ENCODE measurements at places on chromosomes 11 and 22.

GRCh38 chr11:44759743-44760476 lies 33.1 kb downstream of the TSPAN18 start:
- no peak for DNase-seq

DNA sequence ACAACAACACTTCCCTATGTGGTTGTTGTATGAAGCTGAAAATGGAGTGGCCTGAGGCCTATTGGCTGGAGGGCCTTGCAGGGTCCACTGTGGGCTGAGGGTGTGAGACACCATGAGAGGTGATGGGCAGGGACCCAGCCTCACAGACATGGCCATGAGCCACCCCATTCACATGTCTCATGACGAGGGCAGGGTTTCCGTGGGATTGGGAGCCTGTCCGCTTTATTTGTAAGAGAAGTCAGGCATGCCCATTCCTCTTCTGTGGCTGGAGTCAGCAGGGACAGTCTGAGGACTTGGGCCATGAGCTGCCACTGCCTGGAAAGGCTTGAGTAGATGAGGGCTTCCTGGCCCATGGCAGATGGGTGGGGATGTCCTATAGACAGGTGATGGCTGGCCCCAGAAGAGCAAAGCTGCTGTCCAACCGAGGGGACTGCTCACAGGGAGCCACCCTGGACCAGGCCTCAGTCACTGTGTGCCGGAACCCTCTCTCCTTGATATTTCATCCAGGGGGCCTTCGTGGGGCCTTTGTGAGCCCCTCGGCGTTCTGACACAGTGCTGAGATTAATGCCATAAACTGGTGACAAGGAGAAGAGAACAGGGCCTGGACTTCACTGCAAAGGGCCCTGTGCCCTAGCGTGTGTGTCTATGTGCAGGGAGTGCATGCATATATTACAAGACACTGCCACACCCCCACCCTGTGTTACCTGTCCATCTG lies 971.9 kb downstream of the BRD1 start:
- DNase-seq, result no peak

DNA sequence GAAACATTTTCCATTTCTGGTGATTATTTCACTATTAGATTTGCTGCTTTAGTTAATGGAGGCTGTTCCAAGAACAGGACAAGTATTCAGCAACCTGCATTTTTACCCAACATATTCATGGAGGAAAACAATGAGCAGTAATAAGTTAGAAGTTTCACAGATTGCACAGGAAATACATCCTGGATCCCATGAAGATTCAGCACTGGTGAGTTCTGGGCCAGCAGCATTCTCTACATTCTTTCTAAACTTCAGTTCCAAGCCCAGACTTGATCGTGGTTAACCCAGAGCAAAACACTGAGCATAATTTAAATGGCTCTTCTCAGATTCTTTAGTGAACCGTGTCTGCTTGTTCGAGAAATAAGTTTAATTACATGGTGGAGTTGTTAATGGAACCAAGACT lies 3.8 kb downstream of the FJX1 start:
- DNase-seq, result no peak

GRCh38 chr11:77086521-77087472 lies 15.8 kb upstream of the OMP start:
- DNase-seq, result no peak

DNA sequence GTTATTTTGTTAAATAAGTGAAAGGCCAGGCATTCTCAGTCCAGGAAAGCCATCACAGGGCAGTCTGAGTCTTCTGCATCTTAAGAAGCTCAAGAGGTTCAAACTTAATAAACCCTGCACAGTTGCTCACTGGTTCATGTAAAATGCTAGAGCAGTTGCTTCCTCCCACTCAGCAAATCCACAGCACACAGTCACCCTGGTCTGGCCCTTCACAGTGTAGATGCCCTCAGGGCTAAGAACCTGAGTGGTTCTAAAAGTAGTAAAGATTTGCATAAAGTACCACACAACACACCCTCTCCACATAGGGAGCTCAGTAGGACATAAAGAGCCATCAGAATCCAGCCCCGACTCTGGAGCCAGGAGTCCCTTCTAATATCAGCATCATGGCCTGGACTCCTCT lies 58.7 kb downstream of the ZNF280B start:
- no peak for DNase-seq

DNA sequence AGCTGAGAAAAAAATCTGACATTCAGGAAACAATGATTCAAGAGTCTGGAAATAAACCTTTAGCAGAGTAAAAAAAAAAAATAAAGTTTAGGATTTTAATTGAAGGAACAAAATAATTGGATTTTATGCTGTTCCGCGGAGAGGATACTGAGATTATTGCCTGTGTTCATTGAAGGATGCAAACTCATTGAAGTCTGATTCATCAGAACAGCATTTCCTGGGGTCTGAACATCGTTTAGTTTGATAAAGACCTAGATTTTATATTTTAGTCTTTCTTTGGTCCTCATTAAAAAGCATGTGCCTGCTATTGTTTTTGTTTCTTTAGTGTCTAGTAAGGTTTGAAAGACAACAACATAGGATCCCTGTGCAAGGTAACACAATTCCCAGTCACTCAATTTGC lies 4.5 kb downstream of the TLCD5 start:
- no peak for DNase-seq

DNA sequence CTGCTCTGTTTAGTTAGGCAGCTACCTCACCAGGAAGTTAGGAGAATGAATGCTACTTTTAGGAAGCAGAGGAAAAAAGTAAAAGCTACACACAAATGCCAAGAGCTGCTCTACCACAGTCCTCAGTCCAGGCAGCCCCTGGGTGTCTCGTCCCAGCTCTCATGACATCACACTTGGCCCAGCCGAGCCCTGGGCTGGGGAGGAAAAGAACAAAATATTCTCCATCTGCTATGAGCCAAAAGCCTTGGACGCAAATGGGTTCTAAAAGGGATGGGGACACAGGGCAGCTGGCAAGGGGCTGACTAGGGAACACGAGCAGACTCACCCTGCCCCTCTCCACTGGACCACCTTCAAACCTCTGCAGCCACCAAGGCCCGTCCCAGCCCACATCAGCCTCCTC lies 26.1 kb downstream of the TMEM184B start:
- DNase-seq, result no peak

DNA sequence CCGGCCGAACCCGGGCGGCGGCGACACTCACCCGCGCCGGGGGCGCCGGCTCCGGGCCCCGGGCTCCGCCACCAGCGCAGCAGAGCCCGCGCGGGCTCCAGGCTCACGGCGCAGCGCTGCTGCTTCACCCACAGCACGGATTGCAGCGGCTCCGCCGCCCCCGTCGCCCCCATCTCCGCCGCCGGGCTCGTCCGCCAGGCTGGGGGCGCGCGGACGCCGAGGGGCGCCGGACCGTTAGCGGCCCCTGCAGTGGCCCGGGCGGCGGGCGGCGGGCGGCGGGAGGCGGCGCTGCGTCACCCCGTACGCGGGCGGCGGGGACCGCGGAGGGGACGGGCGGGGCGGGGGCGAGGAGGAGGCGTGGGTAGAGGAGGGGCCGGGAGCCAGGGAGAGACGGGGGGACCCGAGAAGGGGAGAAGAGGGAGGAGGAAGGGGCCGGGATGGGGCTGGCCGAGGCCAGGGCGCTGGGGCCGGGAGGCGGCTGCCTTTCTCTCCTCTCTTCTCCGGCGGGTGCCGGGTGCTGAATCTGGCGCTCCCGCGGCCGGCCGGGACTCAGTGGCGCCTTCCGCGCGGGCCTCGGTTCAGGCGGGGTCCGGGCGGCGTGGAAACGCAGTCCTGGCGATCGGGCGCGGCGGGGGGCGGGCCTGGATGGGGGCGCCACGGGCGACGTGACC lies at the start of gene CERK:
Gene CERK (minus strand): TSS at position 277 of the 671 bp plus-strand sequence. CDS start 104 bp downstream, at position 173.
- DNase-seq, result no peak

DNA sequence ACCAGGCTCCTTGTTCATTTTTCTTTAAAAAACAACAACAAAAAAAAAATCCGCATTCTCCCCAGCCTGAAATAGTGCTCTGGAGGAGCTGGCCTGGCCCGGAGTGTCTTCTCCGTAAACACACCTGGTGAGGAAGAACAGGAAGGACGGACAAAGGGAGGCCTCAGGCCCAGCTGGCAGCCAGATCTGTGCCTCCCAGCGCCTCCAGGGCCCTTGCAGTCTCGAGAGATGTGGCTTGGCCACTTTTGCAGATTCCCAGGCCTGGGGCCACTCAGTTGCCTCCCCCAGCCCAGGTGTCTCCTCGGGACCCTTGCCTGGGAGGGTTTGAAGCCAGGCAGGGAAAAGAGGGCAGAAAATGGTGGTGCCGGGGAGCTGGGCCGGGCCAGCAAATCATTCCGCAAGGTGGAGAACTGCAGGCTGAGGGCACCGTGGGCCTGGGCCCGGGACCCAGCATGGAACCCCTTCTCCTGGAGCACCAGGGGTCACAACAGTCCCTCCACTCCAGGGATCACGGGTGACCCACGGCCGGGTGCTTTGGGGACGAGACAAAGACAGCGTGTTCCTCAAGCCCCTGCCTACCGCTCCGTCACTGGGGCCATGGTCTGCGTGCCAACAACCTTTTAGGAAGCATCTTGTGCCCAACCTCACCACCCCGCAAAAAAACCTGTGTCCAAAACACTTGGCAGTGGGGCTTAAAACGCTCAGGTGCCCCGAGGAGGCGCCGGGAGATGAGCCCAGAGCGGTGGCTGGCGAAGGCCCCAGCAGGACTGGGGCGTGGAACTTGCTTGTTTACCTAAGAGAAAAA lies 67.1 kb upstream of the WNT7B start:
- DNase-seq, result no peak

- DNase-seq, result no peak
Measured at GRCh38 chr22:43200031-43200430, 13.1 kb upstream of the TTLL12 start.

DNA sequence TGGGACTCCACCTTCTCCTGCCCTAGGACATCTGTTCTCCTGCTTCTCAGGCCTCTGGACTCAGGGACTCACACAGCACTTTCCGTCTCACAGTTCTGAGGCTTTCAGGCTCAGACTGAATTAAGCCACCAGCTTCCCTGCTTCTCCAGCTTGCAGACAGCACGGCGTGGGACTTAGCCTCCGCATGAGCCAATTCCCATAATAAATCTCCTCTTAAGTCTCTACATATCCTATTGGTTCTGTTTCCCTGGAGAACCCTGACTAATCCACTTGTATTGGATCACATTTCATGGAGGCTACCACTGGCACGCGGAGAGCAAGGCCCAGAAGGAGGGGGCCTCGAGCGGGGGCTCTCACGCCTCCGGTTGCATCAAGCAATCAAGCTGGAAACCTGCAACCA lies 1313.6 kb downstream of the TBC1D22A start:
- DNase-seq, result no peak

DNA sequence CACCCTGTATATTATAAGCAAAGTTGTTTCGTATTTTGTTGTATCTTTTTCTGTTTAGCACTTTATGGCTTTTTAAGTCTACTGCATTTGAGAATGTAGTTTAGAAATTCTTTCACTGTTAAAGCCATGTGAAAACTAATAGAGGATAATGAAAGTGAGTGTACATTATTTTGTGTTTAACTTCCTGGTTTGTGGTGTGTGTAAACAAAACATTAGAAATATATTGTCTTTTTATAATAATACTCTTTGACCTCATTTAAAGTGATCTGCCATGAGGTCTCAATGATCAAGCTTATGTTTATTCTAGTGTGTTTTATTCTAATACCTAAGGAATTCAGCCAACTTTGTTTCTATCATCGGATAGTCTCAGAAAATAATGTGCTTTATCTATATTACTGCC lies 27.4 kb upstream of the TMEM45B start:
- no peak for DNase-seq

DNA sequence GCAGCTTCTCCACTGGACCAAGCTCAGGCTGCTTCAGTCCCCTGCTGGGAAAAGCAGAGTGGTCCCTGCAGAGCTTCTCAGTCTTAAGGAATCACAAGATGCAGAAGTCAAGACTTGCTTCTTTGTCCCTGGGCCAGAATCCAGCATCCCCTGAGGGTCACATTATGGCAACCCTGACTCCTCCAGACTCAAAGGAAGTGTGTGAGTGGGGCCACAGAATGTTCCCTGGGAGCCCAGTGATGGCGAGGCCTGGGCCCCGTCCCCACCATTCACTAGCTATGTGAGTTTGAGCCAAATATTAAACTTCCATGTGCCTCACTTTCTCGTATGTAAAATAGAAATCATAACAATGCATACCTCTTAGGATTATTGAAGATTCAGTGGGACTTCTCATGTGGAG lies 122.2 kb upstream of the NCAM1 start:
- no peak for DNase-seq

DNA sequence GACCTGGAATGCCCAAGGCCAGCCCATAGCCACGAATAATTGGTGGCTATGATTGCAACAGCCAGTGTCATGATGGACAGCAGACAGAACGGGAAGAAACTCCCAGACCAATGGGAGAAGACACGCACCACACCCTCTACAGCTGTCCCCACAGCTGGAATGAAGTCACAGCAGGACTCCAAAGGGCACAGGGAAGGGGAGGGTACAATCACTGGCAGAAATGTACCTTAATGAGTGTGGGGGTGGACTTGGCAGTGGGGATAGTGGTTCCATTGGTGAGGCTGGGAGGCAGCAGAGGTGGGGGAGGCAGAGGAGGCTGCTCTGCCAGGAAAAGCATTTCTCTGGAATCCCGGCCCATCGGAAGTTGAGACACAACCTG lies 52.9 kb downstream of the SGSM3 start:
- no peak for DNase-seq

DNA sequence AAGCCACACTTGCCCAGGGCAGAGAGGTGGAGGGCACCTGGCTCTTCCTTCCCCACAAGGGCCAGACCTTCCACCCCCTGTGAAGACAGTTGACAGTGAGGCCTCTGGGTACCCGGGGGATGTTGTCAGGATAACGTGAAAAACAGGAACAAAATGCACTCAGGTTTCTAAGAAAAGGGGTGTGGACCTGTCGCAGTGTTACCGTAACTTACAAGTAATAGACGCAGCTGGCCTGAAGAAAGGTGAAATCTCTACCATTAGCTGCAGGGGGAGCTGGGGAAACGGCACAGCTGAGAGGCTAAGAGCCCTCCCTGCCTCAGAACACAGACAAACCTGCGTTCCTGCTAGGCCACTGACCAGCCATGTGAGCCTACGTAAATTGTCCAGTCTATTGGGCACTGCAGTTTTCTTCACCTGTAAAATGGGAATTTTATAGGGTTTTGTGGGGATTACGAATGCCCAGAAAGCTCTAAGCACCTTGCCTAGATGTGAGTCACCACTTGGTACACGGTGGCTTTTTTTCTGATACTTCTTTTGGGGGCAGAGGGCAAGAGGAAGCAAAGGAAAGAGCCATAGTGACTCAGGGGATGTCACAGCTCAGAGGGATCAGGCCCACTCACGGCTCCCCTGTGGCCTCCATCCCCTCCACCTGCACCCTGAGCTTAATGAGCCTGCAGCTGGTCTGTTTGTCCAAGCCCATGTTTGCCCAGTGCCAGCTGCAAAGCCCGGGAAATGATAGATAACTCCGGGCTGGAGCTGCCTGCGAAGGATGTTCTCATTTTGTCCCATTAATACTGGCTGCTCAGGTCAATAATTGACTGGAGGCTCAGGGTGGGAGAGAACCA lies 18.4 kb upstream of the CABP7 start:
- no peak for DNase-seq

- DNase-seq, result no peak
Measured at GRCh38 chr11:121418625-121419114, 33.4 kb upstream of the SORL1 start.

All from stimulated activated CD8-positive, alpha-beta memory T cell treated with anti-CD3 and anti-CD28 coated beads, Interleukin-4, amount 100 ng/mL, for 4 hours (primary cell).